Stimulated activated CD4-positive, alpha-beta T cell treated with anti-CD3 and anti-CD28 coated beads, Interleukin-2, amount 100 ng/mL, for 24 hours (primary cell): ENCODE measurements at places on chromosomes 5 and 9.

GRCh38 chr9:87469793-87470465, 27.7 kb upstream of the DAPK1 start:
- DNase-seq, result no peak

DNA sequence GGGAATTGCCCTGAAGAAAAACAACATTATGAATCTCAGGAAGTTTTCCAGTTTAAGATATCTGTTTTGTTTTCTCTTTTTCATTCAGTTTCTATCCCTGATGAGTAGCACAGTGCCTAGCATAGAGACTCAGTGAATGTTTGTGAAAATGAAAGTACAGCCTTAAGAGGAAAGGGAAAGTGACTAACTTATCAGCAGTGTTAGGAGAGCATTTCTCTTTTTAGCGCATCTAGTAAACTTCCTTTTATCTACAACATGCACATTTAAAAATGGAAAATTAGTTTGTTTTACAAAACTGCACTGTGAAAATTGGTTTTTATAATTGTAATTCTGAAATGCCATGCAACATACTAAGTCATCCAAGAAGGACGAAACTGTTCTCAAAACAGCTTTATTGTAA, 110.8 kb downstream of the SMARCA2 start:
- no peak for DNase-seq

DNA sequence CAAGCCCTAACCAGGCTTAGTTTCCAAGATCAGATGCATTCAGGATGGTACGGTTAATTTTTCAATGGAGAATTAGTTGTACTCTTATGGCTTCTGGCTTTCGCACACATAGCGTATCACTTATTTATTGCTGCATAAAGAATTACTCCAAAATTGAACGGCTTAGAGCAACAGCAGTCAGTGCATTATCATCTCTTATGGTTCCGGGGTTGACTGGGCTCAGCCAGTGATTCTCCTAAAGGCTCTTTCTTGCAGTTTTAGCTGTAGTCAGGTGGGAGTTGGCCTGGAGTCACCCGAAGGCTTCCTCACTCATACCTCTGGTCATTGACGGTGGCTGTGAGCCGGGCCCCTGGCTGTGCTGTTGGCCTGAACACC, 595 bp upstream of the GRHPR start:
- no peak for DNase-seq

DNA sequence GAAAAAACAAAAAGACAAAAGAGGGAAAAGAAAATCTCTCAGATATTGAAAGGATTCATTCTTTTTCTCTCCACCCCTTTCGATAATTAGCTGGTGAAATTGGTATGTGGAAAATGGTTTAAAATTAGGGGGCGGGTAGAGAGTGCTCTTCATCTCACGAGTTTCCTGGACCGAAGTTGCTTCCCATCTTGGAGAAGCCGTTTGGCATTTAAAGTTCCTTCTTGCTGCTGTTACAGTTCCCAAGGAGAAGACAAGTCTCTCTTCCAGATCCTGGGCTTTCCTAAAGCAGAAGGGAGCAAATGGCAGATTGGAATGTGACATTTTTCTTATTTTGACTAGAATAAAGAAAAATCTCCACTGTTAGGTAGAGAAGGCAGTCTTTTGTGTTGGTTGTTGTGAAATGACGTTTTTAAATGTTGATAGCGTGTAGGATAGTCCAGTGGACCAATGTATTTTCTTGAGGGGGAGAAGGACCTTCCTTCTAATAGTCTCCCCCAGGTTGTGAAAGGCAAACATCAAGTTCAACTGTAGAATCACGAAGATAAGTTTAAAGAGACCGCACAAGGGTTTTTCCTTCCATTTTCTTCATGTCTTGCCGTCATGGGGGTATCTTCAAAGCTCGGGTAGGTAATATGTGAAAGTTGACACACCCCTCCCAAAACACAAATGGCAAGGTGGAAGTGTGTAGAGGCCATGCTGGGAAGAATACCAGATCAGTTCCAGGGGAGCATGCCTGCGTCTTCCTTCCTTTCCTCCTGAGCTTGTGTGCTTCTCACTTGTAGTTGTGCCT, 77.5 kb downstream of the EHMT1 start:
- no peak for DNase-seq

DNA sequence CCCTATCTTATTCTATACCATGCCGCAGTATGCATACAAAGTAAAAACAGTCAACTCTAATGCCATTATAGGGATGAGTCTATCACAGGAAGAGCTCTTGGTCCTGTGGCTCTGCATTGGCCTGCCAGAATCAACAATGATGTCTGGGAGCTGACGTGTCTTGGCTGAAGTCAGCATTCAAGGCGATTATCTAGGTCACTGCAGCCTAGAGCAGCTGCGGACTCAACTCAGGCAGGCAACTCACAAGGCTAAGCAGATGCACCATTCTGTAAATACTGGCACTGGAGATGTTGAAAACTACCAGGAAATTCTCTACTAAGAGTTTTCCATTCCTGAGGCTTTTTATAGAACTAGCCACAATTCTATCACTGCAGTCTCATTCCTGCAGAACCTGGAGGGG, 13.3 kb downstream of the SPATA9 start:
- DNase-seq, result no peak

GRCh38 chr5:154388842-154389241, 57.0 kb upstream of the SAP30L start:
- DNase-seq, result no peak
